ENCODE measurements at places on chromosomes 5 and 9. TPM values are rescaled to one million over a fixed set of nuclear protein-coding genes. Genes with fewer than 3 reads are reported as not detected.

Gene ZNF618
- 19.5 TPM for total RNA-seq

Gene ZNF454
- 1.0 TPM for total RNA-seq

Gene FRMPD1
- not detected for total RNA-seq

Gene ABHD17B
- 76.9 TPM for total RNA-seq

Gene SOHLH1
- 0.05 TPM for total RNA-seq

Gene BHMT2
- 5.4 TPM for total RNA-seq

Gene INPP5E
- total RNA-seq = 8.3 TPM

Gene FCN1
- not detected for total RNA-seq

Gene NKD2
- total RNA-seq = 0.17 TPM

Gene PIP5KL1
- 0.70 TPM for total RNA-seq

Gene HTR4
- total RNA-seq = not detected

Gene SIL1
- total RNA-seq = 50.3 TPM

Gene SPATA31A3
- total RNA-seq = not detected

Gene SLC22A4
- total RNA-seq = 4.7 TPM

Gene IFNB1
- not detected for total RNA-seq

Gene IARS1
- 197 TPM for total RNA-seq

Gene GADD45G
- total RNA-seq = not detected

Gene C9orf50
- total RNA-seq = not detected

Gene IFNK
- total RNA-seq = not detected

Gene MGAT1
- total RNA-seq = 124 TPM

Gene ABLIM3
- total RNA-seq = 41.3 TPM

Gene ORM2
- total RNA-seq = not detected

Gene OR1Q1
- not detected for total RNA-seq

Gene PTRH1
- 24.7 TPM for total RNA-seq

Gene TNC
- total RNA-seq = 1.8 TPM

Gene SPATA6L
- total RNA-seq = 2.7 TPM

Gene TRIO
- total RNA-seq = 190 TPM

Gene PCDHB7
- total RNA-seq = 0.68 TPM

Gene ZNF782
- 2.9 TPM for total RNA-seq

Gene CCDC127
- total RNA-seq = 5.6 TPM

Gene SLC34A3
- total RNA-seq = not detected

Gene SPRY4
- 5.5 TPM for total RNA-seq

Gene G3BP1
- total RNA-seq = 263 TPM

Gene SURF2
- total RNA-seq = 11.7 TPM

Gene OLFM1
- 17.2 TPM for total RNA-seq

Gene SH3PXD2B
- total RNA-seq = 15.0 TPM

Gene GABRP
- 0.51 TPM for total RNA-seq

Gene ST8SIA4
- 3.1 TPM for total RNA-seq

Gene TMEM167A
- total RNA-seq = 60.5 TPM

Gene GALNT12
- total RNA-seq = 0.34 TPM

Gene COL23A1
- total RNA-seq = 0.17 TPM

Gene PCDHGC3
- 19.4 TPM for total RNA-seq

Data from dermis blood vessel endothelial cell (primary cell).